ENCODE measurements at places on chromosomes 4 and X.

DNA sequence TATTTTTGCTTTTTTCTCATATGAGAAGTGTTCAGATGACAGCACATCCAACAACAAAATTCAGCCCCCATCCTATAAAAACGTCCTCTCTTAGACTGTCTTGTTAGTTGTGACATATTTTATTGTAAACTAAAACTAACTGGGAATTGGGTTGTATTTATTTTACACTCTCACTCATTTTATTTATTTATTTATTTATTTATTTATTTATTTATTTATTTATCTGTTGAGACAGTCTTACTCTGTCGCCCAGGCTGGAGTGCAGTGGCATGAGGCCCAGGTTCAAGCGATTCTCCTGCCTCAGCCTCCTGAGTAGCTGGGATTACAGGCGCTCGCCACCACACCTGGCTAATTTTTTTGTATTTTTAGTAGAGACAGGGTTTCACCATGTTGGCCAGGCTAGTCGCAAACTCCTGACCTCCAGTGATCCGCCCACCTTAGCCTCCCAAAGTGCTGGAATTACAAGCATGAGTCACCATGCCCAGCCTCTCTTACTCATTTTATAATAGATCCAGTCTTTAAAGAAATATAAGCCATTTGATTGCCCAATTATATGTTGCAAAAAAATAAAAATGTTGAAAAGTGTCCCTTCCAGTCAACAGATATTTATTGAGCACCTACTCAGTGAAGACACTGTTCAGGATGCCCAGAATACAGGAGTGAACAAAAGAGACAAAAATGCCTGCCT is 44.6 kb downstream of the PALLD start:
- no peak for DNase-seq

DNA sequence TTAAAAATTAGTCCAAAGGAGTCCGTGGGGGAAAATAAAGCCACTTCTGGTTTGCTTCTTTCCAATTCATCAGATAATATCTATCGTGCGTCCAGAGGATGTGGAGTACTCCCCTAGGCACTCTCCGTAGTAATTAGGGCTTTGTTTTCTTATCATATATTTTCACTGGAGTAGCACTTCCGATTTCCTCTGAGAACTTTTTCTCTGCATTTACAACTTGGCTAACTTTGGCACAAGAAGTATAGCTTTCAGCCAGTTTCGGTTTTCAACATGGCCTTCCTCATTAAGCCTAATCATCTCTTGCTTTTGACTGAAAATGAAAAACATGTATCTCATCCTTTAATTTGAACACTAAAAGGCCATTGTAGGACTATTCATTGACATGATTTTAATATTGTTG is 80.5 kb downstream of the CASP3 start:
- no peak for DNase-seq

GRCh38 chrX:16664626-16665025 is 14.7 kb downstream of the S100G start:
- DNase-seq = no peak

- peak; percentile 17 for DNase-seq
These were observed 69.7 kb downstream of the KLHL8 start for GRCh38 chr4:87150498-87151261.

DNA sequence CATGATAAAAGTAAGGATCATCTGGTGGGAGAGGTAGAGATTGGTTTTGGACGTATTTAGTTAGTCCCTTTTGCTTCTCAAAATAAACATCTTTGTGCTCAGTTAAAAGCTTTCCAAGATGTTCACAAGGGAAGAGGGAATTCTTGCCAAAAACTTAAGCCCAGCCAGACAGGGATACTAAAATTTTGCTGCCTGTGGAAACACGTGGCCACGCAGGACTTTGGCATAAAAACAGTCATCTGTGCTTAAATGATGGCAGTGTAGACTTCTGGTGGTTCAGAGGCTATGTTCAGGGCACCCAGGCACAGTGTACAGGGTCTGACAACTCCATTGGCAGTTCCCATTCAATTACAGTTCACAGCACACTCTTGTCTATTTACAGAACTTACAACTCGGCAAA is 93.2 kb upstream of the JADE1 start:
- DNase-seq = no peak

GRCh38 chr4:41324861-41325260 is 68.1 kb downstream of the UCHL1 start:
- DNase-seq = no peak

GRCh38 chr4:113979148-113979904 is at the start of gene ARSJ:
Gene ARSJ, minus strand, starts transcription at chr4:113979647. Its CDS starts 813 bp downstream, at chr4:113978834.
- DNase-seq = no peak

DNA sequence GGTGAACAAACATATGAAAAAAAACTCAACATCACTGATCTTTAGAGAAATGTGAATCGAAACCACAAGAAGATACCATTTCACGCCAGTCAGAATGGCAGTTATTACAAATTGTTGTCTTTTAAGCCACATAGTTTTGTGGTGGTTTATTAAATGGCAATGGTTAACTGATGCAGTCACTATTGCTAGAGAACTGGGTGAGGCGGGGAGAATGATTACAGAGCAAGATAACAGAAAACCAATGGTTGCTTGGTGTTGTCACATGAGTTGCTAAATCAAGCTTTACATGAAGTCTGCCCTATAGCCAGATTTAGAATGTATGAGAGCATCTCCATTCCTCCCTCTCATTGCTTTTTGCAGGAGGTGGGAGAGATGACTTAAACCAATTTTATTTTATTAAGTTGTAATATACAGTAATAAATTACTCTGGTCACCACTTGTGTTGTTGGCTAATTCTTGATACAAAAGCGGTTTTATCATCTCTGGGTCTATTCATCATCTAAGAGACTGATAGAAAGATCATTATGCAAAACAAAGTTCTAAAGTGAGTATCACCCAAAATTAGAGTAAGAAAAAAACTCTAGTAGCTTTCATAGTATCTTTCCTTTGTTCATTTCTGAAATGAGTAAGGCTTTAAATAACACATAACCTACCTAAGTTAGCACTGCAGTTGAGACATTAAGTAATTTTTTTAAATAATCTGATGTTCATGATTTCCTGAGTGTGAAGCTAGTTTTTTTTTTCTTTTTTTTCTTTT is 859.5 kb downstream of the STIM2 start:
- no peak for DNase-seq

- no peak for DNase-seq
These were observed 298.8 kb upstream of the TAPT1 start for GRCh38 chr4:16524911-16525554.

- DNase-seq = no peak
These were observed 156.1 kb downstream of the GPAT3 start for GRCh38 chr4:83692028-83692427.

DNA sequence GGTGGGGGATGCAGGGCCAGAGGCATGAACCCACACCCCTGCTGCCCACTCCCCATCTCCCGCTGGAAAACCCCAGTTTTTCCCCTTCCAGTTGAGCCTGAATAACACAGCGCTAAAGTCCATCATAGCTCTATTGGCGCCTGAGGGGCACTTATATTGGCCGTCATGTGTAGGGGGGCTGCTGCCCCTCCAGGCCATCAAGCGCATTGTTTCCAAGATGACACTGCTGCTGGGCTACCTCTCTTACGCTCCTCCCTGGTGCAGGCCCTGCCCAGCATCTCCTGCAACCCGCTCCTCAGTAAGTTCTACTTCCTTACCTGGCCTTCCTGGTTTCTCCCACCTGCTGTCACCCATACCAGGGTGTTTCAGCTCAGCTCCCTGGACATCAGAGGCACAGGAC is 205.0 kb upstream of the RPL34 start:
- no peak for DNase-seq

DNA sequence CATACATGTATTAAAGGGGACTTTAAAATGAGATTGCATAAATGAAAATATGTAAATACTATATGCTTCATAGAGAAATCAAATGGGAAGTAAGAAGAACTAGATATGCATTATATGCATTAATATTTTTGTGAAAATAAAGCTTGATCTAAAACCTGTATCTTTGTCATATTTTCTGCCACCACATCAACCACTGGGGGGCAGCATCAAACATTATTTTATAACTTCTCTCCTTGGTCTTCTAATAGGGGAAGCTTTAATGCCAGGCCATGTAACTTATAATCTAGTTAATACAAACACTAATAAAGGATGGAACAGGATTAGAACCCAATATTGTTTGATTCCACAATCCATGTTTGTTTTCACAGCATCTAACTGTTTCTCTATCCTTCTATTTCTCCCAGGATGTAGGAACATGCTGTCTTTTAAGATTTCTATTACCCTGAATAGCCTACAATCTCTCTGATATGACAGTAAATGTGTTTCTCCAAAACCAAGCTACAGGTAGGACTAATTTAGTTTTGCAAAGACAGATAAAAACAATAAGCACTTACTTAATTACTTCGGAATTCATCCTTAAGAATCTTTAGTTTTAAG is 10.0 kb downstream of the QRFPR start:
- peak; percentile 23 for DNase-seq

DNA sequence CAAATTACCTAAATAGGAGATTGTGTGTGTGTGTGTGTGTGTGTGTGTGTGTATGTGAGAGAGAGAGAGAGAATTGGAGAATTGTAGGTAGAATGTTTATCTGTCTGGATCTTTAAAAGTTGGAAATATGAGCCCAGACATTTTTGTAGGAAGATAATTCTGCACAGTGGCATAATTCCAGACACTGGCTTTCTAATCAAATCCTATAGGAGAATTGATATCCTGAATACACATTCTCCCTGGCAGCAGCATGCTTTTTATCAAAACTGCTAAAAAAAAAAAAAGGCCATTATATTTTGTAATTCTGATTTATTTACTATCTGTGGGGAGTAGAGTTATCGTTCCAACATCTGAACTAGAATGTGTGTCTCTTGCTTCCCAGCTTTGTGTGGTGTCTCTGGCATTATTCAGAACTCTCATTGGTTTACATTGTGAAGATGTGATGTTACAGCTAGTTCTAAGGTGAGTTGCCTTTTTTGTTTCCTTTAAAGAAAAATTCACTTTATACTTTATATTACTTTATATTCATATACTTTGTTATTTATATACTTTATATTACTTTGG is 122.4 kb downstream of the GATB start:
- DNase-seq = no peak

DNA sequence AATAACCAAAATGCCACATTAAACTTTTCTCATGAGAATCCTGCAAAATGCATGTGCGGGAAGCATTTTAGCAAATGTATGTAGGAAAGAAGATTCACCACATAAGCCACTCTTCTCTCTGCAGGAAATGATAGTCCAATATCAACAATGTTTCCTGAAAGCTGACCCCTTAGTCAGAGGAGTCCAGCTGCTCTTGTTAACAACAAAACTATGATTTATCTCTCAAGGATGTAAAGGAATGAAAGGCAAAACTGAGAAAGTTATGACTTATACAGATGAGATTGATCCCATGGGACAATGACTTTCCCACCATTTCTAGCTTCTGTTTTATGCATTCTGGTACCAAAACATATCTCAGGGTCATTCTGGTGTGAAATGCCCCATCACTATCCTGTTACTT is 125.0 kb upstream of the EDNRA start:
- DNase-seq = no peak

GRCh38 chrX:10356979-10357378 is 200.2 kb downstream of the CLCN4 start:
- DNase-seq = no peak

- no peak for DNase-seq
These were observed 29.5 kb downstream of the TMPRSS11A start for GRCh38 chr4:67933755-67934154.

- DNase-seq = no peak
These were observed 40.0 kb downstream of the HADH start for GRCh38 chr4:108029731-108030130.

DNA sequence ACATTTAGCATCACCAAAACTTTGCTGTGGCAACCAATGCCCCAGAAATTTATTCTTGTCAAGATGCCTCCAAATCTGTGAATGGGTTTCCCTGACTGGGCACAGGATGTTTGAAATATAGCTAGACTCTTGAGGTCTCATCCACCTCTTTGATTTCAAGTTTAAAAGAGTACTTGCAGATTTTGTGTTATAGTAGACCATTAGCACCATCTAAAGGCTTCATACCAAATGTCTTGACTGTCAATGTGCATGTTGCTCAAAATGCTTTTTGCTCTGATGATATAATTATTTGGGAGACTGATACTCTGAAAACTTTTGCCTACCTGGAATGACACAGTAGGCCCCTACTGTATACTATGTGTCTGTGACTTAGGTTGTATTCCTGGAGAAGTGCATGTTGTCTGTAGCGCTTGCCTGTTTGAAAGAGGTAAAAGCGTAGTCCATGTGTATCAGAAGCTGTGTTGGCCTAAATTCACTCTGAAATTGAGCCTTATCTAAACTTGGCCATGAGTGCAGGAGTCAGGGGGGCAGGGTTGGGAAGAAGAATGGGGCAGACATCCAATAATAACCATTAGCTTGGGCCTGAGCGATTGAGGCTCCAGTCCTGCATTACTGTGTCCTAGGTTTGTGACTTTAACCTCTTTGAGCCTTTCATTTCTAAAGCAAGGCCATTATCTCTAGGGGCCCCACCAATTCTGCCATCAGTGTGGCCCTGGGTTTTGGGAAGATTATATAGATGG is 33.8 kb downstream of the NDP start:
- no peak for DNase-seq

DNA sequence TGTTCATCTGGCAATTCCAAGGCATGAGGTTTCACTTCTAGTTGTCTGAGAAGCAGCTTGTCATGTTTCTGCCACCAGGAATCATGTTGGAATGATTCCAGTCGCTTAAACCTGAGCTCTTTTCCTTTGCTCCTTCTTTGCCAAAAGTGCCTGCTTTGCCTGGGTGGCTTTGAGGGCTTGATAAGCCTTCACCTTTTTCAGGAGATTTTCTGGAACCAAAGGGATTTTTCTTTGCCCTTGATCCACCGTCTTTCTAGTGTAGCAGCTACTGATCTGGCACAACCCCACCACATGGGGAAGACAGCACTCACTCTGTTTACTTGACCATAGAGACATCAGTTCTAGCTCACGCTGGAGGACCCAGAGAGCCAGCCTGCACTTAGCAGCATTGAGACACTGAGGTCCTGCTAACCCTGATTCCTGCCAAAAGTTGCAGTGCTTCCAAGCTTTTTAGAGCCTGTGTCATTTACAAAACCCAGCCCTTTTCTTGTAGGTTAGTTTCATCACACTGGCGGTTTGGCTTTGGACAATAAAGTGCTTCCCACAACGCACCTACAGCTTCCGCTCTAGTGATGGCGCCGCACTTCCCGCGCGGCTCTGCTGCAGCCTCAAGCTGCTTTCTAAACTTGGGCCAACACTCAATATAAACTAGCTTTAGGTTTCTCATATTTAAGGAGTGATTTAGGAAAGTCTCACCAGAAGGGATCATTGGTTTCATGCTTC is 7.3 kb upstream of the CCNI start:
- no peak for DNase-seq

DNA sequence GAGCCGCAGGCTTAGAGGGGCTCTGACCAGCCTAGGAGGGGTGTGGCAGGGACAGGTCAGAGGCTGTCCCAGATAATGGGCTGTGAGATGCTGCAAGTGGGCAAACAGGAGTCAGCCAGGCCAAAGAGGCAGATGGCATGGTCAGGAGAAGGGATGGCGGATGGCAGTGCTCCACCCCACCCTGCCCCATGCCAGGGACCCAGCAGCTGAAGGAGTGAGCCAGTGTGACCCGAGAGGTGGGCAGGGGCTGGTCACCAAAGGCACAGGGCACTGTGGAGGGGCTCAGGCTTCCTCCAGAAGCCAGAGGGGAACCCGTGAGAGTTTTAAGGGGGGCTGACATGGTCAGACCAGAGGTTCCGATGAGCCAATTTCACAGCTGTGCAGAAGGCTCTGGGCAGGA is 96.9 kb downstream of the WFS1 start:
- no peak for DNase-seq

Data from stimulated activated CD4-positive, alpha-beta T cell treated with anti-CD3 and anti-CD28 coated beads, Interleukin-4, amount 100 ng/mL, for 48 hours (primary cell).